NCI-H2171 (cell line): ENCODE measurements at places on chromosomes 1 and 21.

DNA sequence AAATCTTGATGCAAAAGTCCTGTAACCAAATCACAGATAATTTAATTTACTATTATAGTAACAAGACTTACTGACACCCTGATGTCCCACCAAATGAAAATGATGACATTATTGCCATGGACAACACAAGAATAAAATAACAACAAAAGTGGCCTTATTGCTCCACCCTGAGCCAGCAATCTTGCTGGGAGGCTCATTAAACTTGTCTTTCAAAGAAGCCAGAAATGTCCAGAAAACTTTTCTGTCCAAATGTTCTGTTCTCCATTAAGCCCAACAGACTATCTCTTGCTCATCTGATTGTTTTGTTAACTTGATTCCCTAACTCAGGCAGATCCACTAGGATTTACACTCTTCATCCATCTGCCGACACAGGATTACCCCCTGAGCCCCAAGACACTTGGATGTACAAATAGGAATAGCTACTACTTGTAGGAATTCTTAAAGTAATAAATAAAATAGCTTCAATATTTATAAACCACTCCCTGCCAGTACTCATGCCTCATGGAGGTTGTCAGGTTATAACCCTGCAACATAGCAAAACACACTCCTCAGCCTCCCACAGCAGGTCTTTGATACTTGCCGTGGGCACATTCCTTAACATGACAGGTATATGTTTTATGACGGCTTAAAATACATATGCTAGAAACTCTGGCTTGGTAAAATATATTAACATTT lies 84.9 kb downstream of the PTPN14 start:
- no peak for DNase-seq

GRCh38 chr21:34180826-34181359 lies 107.5 kb downstream of the MRPS6 start:
- no peak for DNase-seq

DNA sequence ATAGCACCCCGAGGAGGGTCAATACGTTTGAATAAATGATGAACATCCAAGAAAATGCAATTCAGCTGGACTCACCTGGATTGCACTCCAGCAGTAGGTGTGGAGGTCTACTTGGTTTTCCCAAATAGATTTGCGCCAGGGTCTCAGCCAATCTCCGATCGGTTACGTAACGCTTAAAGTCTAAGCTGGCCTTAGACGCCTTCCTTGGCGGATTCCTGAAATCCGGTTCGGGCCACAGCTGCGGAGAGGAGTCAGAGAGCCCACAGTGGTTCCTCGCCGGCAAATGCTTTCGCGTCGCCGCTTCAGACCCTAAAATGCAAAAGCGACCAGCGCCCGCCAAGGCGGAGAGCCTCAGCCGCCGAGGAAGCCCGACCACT lies 322 bp downstream of the TFB2M start:
- peak; percentile 19 for DNase-seq

GRCh38 chr1:180173451-180173850 lies 18.8 kb downstream of the QSOX1 start:
- peak; percentile 37 for DNase-seq

DNA sequence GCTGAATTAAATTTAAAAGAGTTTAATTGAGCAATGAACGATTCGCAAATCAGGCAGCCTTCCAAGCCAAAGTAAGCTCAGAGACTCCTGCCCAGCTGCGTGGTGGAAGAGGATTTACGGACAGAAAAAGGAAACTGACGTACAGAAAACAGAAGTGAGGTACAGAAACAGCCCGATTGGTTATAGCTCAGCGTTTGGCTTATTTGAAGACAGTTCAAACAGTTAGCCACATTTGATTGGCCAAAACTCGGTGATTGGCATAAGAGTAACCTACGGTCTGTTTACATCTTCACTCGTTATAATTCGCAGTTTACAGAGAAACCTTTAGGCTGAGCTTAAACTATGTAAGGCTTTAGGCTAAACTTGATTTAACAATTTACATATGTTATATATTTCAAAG lies 46.9 kb downstream of the CR1L start:
- no peak for DNase-seq

DNA sequence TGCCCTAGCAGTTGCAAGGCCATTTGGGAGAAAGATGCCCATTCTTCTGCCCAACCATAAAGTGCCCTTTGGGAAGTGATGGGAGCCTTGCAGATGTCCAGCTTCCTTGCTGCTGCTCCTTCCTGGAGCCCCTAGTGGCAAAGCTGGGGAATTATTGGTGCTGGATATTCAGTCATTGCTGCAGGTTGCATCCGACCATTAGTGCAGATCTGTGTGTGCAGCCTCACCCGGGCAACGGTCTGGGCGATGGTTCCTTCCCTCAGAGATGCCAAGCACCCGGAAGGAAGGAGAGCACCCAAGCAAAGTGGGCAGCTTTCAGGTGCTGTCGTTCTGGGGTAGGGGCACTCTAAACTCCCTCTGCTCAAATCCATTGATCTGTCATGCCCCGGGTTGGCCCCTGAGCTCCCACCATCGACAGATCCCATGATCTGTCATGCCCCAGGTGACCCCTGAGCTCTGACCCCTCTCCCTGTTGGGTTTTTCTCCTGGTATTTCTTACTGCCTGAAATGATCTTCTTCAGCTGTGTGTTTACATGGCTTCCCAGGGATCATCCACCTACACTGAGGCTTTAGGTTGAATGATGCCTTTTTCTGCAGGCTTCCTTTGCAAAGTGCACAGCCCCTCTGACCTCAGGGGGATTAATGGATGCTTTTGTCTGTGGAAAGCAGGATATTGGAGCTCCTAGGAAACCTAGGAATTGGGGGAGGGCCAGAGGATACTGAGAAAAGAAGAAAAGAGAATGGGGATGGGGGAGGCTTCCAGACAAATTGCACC lies 467.5 kb downstream of the PTPRU start:
- DNase-seq = no peak

GRCh38 chr1:15835205-15835740 lies 12.2 kb upstream of the SPEN start:
- DNase-seq = no peak

GRCh38 chr1:61081686-61082310 lies 563 bp upstream of the NFIA start:
- peak; percentile 74 for DNase-seq

- DNase-seq = peak; percentile 93
Observed at GRCh38 chr1:175394739-175395138, 202.2 kb upstream of the KIAA0040 start.

- no peak for DNase-seq
Observed at GRCh38 chr1:85047472-85048295, 616 bp downstream of the MCOLN3 start.

DNA sequence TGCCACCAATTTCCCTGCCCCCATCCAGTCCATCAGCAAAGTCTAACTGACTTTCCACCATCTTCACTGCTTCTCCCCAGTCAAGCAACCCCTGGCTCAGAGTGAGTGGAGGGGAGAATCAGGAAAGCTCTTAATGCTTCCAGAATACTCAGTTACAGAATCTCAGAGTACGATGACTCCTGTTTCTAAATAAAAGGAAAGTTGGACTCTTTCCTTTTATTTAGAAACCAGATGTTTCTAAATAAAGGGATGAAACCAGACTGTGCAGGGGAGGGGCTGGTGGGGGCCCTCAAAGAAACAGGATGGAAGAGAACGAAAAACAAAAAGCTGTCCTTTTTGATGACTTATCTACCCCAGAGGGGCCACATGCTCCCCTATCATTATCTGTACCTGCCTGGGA lies 85.2 kb upstream of the PPM1J start:
- no peak for DNase-seq

- no peak for DNase-seq
Observed at GRCh38 chr1:223716302-223716862, 4.0 kb downstream of the CAPN2 start.

GRCh38 chr1:26921126-26921539 lies 410 bp upstream of the NUDC start:
- no peak for DNase-seq

DNA sequence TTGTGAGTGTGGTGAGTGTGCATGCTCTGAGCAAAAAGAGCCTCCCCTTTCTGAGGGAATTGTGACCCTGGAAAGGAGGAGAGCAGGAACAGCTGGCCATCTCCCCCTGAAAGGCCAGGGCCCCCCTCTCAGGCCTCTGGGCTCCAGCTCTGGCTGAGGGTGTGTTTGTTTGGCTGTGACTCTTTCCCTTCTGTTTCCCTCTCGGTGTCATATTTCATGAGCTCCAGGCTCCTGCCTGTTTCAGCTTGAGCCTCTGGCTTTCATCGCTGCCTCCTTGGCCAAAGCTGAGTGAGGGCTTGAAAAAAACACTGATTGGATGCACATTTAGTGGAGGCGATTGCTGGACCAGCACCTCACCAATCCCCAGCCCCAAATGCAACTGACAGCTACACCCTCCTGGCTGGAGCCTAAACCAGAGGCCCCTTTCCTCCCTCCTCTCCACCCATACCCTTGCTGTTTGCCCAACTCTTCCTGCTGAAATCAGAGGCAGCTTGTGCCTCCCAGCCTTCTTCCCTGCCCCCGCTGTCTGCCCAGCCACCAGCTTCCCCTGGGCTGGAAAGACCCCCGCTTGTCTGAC lies 64.1 kb downstream of the DDR2 start:
- DNase-seq = peak; percentile 91

GRCh38 chr1:83052865-83053264 lies 946.1 kb downstream of the TTLL7 start:
- DNase-seq = no peak

GRCh38 chr1:44220001-44220751 lies 6.9 kb downstream of the DMAP1 start:
- no peak for DNase-seq

DNA sequence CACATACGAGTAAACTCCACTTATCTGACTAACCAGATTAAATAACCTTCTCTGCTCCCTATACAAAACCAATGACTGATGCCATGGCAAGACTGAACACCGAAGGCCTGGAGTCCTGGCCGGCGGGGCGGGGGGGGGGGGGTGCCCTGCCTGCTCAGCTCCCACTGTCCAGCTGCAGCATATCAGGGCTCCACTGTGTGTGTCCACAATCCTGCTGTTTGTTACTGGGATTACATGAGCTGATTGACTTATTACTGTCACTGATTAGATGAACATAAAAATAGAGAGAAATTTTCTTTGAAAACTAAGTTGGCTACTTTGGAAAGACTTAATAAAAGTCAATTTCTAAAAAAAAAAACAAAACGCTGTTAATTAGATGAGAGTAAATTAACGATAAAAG lies 24.9 kb downstream of the TMEM63A start:
- DNase-seq = no peak

DNA sequence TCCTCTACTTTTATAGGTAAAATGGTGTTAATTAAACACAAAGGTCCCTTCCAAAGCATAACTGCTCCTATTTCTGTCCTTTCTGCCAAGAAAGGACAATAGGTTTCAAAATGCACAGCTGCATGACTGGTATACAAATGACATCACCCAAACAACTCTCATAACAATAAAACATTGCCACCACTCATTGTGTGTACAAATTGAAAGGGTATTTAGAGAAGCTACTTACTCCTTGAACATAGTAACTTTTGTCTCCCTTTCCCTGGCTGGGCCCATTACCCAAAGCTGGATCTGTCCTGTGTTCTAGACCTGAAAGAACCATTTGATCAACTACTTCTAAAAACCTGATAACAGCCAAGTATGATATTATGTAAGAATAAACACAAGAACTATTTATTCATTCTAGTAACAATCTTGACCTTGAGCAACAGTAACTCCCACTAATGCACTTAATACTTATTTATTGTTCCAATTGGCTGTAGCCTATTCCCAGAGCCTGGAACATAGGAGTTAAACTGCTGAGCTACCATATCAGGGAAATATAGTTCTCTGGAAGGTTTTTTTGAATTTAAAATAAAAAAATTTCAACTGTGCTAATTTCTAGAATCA lies 38.2 kb downstream of the TTLL7 start:
- no peak for DNase-seq

DNA sequence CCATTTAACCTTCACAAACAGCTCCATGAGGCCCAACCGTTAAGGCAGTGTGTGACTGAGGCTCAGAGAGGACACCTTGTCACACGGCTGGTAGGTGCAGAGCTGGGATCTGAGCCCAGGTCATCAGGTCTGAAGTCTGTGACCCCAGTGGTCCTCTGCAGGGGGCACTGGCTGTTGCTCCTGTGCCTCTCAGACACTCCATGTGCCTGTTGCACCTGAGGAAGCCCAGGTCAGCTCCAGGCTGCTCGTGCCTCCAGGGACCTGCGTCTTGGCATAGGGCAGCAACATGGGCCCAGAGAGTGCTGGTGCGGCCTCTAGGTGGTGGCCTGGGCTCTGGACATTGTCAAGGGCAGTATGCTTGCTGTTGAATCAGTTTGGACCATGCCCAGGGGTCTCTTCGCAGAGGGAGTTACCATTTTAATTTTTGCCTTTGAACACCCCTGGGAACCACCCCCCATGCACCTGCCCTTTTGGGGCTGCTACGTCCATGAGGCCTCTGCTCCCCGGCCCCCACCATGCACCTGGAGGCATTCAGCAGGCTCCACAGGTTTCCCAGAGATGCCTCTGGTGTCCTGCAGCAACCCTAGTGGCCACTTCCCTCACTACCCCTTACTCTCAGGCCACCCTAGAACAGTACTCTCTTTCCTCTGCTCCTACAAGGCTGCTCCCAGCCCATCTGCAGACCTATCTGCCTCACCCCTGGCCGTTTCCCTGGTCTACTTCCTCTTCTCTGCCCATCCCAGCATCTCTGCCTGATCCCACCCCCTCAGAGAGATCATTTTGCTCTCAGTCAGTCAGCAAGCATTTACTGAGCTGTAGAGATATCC lies 25.2 kb upstream of the EPS8L3 start:
- no peak for DNase-seq

DNA sequence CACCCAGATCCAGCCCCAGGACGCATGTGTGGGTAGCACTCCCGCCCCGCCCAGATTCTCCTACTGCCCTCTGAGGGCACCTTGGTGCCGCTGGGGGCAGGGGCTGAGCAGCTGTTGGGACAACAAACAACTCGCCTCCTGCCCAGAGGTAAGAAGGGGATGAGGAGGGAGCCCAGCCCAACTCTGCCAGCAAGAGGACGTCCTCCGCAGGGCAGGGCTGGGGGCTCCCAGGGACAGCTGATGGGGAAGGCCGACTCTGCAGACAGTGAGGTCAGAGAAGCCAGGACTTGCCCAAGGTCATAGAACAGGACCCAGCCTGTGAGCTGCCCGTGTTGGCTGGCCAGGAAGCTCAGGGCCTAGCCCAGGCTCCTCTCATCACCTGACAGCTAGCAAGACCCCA lies 18.8 kb downstream of the RAP1GAP start:
- no peak for DNase-seq

- peak; percentile 70 for DNase-seq
Observed at GRCh38 chr1:176880955-176881595, 283.4 kb downstream of the ASTN1 start.
